Stimulated activated CD4-positive, alpha-beta T cell treated with anti-CD3 and anti-CD28 coated beads, Interleukin-2, amount 100 ng/mL, for 24 hours (primary cell): ENCODE measurements at places on chromosomes 5 and 9.
A peak's percentile ranks its signal among the peaks of the same experiment; 100 is the strongest.

DNA sequence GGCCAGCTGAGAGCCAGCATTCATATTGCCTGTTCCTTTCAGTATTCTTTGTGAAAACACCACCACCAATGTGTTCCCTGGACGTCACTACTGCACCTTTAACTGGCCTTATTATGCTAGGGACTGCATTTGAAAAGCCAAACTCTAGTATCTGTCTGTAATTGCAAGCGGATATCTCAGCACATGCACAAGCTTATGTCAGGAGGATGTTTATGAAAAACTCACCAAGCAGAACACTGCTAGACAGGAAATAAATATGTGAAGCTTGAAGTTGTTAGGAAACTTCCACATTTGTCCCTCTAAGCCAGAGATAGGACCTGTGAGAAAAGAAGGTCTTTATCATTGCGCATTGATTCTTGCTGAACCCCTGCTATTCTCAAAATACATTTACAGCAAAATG, 135.4 kb upstream of the CCDC152 start:
- DNase-seq: no peak

DNA sequence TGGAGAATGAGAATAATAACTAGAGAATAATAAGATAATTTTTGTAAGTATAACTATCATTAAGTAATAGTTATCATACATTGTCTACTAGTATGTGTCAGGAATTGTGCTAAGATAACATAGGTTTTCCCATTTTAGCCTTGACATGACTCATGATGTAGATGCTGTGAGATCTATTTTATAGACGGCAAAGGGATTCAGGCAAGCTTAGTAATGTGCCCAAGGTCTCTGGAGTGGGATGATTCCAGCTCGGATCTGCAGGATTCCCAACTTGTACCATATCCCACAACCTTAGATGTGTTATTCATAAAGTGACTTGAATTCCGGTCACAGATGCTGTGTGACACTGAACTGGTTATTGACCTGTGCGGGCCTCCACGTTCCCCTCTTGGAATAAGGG, 51.5 kb downstream of the IL31RA start:
- no peak for DNase-seq

GRCh38 chr5:40240111-40240510, 439.6 kb upstream of the PTGER4 start:
- peak; percentile 39 for DNase-seq

- no peak for DNase-seq
These were observed 23.8 kb upstream of the ZNF622 start for GRCh38 chr5:16489322-16489791.

DNA sequence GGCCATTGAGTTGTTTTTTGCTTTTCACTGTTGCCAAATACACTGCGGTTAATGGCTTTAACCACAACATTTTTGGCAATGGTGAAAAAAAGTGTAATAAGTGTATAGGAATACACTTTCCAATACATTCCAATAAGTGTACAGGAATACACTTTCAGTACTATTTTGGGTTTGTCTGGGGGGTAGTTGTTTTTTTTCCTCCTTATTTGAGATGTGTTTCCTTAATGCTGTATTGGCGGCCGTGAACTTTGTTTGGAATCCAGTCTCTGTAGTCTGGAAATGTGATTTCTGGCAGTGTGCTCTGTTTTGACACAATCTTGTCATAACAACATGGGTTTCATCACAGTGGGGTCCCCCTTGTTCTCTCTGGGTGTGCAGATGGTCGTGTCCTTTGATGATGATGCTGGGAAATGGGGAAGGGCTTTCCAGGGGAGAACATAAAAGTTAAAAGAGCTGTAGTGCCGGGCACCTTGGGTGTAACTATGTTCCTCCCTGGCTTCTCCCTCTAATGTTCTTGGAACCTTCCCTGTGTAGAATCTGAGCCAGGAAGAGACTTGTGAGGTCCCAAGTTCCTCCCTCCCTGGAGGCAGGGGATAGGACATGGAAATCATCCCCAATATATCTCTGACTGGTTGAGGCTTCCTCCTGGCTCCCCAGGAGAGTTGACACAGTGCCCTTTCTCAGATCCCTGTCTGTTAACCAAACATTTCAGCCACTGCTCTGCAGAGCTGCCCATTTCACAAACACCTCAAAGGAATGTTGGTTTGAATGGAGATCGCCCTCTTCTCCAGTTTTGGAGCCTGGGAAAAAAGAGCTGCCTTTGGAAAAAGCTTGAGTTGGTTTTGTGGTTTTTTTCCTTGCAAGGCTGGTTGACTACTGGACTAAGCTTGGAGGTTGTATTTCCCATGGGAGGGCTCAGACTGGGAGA, 44.8 kb downstream of the RCL1 start:
- DNase-seq: no peak

DNA sequence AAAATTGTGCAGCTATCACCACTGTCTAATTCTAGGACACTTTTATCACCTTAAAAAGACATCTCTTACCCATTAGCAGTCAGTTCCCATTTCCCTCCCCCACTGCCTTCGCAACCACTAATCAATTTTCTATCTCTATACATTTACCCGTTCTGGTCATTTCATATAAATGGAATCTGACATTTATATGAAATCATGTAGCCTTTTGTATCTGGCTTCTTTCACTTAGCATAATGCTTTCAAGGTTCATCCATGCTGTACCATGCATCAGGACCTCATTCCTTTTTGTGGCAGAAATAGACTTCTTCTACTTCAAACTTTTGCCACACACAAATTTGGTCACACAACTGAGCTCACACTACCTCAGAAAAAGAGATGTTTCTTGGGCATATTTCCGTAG, 32.2 kb downstream of the FRMPD1 start:
- no peak for DNase-seq

GRCh38 chr5:122880170-122880689, 34.8 kb downstream of the SNX24 start:
- no peak for DNase-seq

DNA sequence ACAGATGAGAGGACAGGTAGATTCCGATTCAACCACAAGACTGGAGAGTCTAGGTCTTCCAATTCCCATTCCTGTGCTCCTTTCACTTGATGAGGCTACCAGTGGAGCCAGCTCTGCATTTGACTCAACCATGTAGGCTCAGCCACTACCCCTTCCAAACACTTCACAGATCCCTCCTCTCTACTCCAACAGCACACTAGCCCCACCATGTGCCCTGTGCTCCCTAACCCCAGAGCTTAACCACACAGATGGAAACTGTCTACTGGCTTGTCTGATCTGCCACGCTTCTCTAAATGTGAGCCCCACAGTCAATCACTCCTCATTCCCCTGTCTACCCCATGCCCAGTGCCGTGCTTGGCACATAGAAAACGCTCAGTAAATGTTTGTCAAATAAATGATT, 508.2 kb downstream of the CDK5RAP2 start:
- no peak for DNase-seq

- DNase-seq: no peak
These were observed 1.9 kb downstream of the RPS6 start for GRCh38 chr9:19378164-19378563.

GRCh38 chr5:98128271-98128670, 645.2 kb upstream of the RGMB start:
- no peak for DNase-seq

GRCh38 chr9:19918630-19919029, 129.8 kb upstream of the SLC24A2 start:
- no peak for DNase-seq

- DNase-seq: no peak
These were observed 32.2 kb upstream of the BRD3 start for GRCh38 chr9:134100040-134100439.

DNA sequence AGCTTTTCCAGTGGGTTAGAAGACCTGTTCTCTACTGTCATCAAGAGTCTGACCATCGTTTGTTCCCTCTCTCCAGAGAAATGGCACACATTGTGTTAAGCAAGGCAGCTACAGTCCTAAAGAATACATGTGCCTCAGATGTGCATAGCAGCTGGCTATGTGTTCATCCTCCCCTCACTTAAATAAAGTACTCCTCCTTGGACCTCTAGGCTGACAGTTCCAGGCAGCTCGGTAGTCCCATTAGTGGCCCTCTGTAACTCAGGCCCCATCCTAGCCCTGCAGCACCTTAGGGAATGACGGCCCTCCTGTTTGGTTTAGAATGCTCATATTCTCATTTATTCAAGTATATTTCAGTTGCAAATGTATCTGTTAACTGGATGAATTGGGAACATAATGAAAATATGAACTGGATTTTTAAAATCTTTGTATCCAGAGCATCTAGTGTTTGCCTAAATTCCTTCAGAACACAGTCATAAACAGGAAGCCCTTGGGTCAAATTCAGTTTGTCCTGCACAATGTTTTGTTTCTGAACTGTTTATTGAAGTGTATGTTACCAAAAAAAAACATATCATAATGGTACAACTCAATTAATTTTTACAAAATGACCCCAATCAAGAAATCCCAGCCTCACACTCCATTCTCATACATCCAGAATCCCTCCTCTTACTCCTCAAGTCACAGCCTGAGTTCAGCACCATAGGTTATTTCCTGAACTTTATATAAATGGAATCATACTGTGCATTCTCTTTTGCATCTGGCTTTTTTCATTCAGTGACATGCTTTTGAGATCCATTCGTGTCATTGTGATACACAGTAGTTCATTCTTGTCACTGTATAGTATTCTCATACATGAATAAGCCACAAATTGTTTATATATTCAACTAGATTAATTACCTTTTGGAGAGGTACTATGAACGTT, 1.6 kb upstream of the ASPN start:
- DNase-seq: no peak

- DNase-seq: no peak
These were observed 54.6 kb downstream of the FBXL7 start for GRCh38 chr5:15554542-15554941.

GRCh38 chr9:114938687-114939575, 8.5 kb upstream of the TNFSF8 start:
- DNase-seq: no peak

DNA sequence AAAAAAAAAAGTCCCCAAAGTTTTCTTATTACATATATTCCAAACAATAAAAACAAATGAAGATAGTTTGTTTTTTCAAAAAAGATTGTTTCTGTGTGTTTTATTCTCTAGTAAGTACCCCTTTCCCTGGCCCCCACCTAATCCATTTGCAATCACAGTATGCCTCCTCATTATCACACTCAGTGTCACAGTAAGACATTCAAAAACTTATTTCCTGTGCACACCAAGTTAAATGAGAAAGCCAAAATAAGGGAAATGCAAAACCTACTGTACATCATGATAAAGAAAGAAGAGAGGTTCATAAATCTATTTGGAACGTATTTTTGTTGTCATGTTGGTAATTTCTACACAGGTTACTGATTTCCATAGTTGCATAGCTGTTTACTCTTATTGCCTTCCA, 62.3 kb downstream of the ST8SIA4 start:
- no peak for DNase-seq

DNA sequence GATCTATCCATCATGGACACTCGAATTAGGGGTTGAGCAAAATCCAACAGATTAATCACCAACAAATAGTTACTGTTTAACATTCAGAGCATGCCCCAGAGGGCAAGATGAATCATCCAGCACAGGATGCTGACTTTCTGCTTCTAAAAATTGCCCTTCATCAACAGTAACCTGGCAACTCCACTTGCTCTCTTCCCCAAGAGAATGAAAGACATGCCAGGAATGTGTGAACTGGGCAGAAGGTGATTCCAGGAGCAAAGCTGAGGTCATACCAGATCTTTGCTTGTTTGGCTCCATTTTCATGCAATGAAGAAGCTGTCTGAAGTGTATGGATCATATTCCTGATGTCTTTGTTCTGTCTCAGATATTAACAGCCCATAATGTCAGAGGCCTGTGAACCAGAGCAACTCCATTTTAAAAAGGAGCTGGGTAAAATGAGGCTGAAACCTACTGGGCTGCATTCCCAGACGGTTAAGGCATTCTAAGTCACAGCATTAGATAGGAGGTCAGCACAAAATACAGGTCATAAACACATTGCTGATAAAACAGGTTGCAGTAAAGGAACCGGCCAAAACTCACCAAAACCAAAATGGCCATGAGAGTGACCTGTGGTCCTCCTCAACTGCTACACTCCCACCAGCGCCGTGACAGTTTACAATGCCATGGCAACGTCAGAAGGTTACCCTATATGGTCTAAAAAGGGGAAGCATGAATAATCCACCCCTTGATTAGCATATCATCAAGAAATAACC, 2.5 kb upstream of the ZNF367 start:
- peak; percentile 27 for DNase-seq

- no peak for DNase-seq
These were observed 27.0 kb downstream of the GNAQ start for GRCh38 chr9:78004478-78005229.

- no peak for DNase-seq
These were observed 48.2 kb downstream of the TNFAIP8 start for GRCh38 chr5:119404033-119404432.

- DNase-seq: no peak
These were observed 47.7 kb downstream of the SH3RF2 start for GRCh38 chr5:145984072-145984471.

DNA sequence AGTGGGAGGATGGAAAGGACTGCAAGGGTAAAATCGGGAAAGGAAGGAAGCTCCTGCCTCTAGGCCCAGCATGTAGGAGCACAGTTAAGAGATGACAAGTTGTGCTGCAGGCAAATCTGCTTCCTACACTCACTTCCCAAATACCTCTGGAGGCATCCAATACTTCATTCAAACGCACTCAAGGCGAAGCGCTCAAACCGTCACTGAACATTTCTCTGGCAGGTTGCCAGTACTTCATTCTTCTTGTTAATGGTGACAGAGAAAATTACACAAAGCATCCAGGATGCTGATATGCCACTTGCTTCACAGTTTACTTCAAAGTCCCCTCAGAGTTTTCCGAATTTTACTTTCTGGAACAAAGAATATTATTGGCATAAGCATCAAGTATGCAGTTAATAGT, 59.8 kb downstream of the NREP start:
- DNase-seq: no peak

DNA sequence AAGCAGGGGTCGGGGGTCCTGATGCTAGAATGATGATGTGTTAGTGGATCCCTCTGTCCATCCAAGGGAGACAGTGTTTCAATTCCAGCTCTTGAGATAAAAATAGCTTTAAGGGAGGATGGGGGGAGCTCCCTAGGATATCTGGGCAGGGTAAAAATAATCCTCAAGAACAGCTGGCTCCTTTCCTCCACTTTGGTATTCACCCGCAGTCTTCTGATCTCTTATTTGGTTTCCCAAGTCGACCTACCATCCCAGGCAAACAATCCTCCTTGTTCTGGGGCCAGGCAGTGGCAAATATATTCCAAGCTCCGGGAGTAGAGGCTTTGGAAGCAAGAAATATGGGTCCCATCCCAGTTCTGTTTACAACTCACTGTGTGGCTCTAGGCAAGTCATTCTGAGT, 14.5 kb upstream of the COL27A1 start:
- DNase-seq: no peak

- no peak for DNase-seq
These were observed 69.6 kb upstream of the TGFBR1 start for GRCh38 chr9:99035313-99035712.

DNA sequence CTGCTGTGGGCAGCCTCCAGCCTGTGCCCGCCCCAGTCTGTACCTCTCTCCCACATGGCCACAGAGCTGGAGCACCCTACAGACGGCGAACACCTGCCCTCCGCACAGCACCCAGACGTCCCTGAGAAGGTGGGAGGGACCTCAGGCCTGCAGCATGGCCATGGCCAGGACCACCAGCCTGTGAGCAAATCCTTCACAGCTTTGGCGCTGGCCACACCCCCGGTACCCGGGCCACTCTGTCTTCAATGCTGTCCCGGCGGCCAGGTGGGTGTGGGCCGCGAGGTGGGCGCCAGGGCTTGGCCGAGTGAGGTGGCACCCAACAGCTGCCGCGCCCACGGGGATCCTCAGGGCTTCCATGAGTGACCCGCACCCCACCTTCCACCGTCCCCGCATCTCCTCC, 18.7 kb downstream of the NOTCH1 start:
- no peak for DNase-seq
